ENCODE measurements at places on chromosomes 16 and 17.

GRCh38 chr16:49213594-49213993 is 68.0 kb downstream of the CBLN1 start:
- no peak for DNase-seq

GRCh38 chr16:31428638-31429247 is 583 bp upstream of the COX6A2 start:
- no peak for DNase-seq

- no peak for DNase-seq
These were observed 121.2 kb downstream of the ASIC2 start for GRCh38 chr17:33171931-33172330.

DNA sequence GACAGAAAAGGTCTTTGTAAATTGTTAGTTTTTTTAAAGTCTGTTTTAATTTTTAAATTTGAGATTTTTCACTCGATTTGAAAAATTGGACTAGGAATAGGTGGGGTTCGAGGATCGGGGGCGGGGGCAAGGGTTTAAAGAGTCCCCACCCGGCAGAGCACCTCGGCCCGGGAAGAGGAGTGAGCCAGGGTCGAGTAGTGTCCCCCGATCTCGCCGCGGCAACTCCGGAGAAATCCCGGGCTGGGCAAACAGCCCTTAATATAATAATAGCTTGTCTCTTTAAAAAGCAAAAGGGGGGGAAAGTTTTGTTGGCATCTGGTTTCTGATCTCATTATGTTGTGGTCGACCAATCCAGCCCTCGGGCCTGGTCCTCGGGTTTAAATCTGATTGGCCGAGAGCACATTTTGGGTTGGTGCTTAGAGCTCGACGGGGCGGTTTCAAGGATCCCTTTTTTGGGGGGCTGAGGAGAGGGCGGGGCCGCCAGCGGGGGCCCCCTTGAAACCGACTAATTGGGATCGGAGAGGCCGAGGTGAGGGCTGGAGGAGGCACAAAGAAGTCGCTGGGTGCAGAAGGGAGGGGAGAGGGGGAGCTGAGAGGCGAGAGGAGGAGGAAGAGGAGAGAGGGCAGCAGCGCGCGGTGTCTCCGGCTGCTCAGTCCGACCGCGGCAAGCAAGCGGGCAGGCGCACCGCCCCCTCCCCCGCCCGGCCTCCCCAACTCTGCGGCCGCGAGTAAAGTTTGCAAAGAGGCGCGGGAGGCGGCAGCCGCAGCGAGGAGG is at the start of gene FZD2:
Gene FZD2, plus strand, starts transcription at position 653 of the 775 bp plus-strand sequence. CDS start 205 bp downstream, outside the sequence.
- peak; percentile 98 for DNase-seq

DNA sequence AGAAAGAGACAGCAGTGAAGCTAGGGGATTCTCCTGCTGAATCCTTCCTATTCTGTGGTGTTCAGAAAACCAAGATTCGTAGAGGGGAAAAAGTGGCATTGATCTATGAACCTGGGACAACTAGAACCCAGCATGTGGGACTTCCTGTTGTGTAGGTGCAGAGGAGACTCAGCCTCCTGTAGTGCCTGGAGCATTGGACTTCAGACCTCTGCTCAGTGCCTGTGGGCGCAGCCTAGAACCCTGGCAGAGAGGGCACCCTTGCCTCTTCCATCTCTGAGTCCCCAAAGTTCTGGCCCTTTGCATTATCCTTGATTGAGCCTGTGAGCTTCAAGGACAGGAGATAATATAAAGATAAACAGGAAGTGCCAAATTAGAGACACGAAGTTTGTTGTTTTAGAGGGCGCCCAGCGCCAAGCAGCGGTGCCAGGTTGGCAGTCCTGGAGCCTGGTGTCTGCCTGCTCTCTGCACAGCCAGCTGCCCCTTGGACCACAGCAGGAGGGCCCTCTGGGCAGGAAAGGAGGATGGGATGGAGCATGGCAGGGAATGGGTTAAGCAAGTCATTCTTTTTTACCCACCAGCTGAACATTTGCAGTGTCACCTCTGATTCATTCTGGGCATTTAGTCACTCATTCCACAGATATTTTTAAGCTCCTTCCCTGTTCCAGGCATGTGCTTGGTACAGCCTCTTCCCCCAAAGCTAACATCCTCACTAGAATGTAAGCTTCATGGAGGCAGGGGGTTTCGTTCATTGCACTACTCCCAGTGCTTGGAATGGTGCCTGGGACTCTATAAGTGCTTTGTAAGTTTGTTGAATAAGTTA is 11.9 kb upstream of the SP6 start:
- peak; percentile 90 for DNase-seq

DNA sequence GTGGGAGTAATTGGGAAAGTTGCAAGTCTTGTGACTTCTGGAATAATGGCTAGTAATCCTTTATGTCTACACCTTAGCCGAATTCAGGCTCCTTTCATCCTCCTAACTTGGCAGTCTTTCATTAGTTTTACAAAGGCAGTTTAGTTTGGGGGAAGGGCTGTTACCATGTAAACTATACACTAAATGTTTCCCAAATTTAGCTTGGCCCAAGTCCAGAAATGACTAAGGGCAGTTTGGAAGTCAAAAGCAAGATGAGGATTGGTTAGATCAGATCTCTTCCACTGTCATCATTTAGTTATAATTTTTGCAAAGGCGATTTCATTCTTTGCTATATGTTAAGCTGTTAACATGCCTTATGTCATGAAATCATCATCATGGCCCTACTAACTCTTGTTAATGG is 115.4 kb upstream of the CACNG3 start:
- no peak for DNase-seq

DNA sequence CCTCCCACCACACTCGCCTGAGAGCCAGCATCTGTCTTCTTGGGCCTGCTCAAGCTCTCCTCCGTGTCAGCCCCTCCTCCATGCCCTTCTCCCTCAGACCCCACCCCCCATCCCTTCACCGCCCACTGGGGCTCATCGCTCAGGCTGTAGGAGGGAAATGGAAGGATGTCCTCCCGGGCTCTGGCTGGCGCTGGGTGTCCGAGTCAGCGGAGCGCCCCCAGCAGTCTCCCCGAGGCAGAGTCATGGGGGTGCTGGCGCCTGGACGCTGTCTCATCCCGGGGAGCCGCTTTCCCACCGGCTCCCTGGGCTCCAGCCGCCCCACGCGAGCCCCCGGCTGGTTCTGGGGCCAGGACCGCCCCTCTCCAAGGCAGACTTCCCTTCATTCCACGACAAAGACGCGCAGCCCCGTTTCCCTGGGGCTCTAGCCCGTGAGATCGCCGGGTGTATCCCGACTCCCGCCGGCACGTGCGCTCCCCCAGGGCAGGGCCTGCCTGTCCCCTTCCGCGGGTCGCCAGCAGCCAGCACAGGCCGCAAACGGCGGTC is 428 bp upstream of the ANTKMT start:
- DNase-seq = peak; percentile 78

- peak; percentile 12 for DNase-seq
These were observed 722.9 kb upstream of the EEF2KMT start for GRCh38 chr16:5820472-5820871.

DNA sequence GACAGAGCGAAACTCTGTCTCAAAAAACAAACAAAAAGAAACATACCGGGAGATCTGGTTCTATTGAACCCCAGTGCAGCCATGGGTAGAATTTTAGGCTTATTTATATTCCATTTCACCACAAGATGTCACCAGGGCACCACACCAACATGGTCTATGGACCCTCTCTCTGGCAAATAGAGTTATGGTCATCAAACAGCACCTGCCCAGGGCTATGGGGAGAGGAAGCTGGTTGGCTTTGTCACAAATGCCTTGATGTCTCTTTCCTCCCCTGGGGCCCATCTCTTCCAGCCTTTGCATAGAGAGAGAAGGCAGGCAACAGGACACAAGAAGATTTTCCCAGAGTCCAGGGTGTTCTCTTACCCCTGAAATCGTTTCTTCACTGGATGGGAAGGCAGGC is 128.4 kb downstream of the WWOX start:
- no peak for DNase-seq

DNA sequence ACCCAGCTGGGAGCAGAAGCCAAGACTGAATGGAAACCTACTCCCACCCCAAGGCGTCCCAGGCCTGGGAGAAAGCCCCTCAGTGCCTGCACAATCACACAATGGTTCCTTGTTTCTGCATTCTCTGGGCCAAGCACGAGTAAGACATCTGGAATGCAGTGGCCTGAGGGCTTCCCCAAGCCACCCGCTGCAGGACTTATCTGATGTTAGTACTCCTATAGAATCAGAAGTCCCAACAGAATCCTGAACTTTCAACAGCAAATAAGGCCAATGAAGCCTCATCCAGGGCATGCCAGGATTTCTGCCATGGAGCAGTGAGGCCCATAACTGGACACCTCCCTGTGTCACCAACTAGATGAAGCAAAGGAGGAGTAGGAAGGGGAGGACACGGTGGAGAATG is 28.6 kb downstream of the MYO18A start:
- DNase-seq = no peak

- no peak for DNase-seq
These were observed 512 bp upstream of the ADAMTS18 start for GRCh38 chr16:77435272-77435820.

DNA sequence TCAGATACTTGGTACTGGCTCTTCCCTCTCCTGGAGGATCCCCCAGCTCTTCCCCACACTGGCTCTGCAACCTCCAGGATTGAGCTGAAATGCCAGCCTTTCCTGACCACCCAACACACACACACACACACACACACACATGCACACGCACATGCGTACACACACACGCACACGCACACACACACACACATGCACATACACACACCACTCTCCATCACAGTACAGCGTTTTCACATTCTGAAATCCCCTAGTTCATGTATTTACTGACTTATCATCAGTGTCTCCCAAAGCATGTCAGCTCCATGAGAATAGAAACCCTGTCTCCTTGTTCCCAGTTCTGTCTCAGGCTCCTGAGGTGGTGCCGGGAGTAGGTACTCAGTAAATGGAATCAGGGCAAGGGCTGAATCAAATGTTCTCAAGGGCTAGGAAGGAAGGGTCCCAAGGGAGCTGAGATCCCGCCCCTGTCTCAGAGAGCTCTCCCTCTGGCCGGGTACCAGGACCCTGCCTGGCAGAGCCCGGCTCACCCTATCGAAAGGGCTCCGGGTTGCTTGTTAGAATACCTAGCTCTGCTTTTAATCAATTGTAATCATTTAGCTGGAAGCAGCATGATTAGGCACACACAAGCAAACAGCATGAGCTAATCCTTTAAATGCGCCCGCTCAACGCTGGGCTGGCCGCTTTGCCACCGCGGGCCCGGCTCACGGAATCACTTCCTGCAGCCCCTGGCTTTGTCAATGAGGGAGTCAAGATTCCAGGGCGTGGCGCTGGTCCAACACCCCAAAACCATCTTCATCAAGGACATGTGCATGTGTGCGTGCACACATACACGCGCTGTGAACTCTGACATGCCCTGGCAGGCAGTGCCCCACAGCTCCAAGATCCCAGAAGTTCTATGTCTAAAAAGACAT is 140.7 kb downstream of the C16orf78 start:
- DNase-seq = no peak

DNA sequence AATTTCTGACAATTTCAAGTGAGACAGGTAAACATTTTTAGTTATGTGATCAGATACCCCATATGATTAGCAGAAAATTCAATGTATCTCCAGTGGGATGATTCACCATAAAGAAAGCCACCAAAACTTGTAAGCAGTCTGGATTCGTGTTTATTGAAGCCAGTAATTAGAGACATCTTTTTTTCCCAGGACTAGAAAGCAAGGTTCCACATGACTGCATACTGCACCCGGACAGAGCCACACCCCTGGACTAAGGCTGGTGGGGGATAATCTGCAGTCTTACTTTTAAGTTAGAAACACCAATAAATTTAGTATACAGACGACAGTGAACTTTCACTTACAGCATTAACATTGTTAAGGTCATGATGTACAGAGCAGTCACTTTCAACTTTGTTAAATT is 24.2 kb upstream of the CMTM4 start:
- DNase-seq = no peak

- no peak for DNase-seq
These were observed 28.6 kb downstream of the NPTX1 start for GRCh38 chr17:80447790-80448189.

- no peak for DNase-seq
These were observed 3.3 kb downstream of the TMEM94 start for GRCh38 chr17:75459590-75460267.

DNA sequence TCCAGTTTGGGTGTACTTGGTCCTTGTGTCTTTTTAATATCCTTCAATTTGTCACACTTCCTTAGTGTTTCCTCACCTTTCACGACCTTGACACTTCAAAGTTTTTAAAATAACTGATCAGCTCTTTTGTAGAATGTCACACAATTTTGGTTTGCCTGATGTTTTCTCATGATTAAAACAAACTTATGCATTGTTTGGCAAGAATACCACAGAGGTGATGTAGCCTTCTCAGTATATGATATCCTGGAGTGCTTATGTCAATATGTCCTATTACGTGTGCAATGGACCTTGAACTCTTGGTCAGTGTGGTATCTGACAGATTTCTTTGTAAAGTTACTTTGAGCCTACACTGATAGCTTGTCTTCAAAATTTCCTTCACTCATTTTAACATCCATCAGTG is 297.4 kb downstream of the CNTNAP4 start:
- DNase-seq = no peak

DNA sequence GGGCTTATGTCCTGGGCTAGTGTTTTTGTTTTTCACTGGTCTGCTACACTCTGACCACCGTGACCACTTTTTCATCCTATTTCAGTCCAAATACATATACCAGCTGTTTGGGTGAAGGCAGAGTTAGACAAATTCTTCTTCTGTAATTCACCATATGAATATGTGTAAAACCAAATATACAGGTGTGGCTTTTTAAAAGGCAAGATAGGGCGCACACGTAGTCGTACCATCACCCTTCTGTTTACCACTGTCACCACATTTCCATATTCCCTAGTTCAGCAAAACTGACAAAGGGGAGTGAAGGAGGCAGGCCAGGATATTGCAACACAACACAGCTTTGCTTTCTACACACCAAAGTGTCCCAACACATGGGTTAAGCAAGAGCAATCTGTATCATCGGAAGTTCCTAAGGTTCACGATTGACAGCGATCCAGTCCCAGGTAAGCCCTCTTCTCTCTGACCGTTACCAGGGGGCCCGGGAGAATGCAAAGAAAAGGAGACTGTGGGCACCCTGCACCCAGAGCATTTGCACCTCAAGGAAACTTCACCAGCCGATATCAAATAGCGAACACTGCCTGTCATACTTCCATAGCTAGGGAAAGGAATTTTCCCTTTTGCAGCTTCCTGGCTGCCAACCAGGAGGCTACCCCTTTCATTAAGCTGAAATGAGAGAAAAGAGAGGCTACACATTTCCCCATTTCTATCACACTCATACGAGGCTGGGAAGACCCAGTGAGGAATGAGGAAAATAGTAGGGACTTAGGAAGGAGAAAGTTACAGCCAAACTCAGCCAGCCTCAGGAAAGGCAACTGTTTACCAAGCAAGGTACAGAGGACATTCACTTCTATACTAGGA is 23.1 kb downstream of the CREBBP start:
- no peak for DNase-seq

DNA sequence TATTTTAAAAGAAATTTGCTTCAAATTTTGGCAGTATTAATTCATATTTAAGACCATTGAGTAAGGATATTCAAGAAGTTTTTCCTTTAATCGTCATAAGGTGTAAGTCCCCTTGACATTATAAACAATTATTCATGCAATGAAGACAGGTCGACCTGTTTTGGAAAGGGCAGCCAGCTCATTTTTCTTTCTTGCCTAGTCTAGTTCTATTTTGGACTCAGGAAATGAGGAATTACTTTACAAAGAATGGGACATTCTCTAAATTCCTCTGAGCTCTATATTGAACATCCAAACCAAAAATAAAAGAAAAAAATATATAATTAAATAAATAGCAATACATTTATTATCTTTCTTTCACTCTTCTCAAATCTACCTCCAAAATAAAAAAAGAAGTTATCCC is 595.6 kb upstream of the KIF2B start:
- DNase-seq = no peak

All from RKO (cell line).